Activated CD4-positive, alpha-beta memory T cell treated with anti-CD3 and anti-CD28 coated beads for 36 hours (primary cell): ENCODE measurements at places on chromosomes 6 and 20.

DNA sequence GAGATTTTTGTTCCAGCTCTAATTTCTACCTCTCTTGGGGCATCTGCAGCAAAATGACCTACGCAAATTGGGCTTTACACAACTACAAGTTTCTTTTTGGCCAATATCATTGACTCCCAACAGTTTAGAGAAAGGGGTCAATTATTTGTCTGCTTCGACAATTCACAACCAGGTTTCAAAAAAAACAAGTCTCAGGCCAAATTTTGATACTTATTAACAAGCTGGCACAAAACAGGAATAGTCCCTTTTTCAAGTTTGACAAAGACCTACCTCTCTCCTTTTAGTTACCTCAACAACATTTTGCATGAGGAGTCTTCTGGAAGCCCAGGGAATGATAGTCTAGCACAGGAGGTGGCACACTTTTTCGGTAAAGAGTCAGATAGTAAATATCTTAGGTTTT is 97.9 kb upstream of the TSHZ2 start:
- DNase-seq, result no peak

GRCh38 chr6:132227904-132228303 is 173.4 kb downstream of the MOXD1 start:
- DNase-seq, result no peak

DNA sequence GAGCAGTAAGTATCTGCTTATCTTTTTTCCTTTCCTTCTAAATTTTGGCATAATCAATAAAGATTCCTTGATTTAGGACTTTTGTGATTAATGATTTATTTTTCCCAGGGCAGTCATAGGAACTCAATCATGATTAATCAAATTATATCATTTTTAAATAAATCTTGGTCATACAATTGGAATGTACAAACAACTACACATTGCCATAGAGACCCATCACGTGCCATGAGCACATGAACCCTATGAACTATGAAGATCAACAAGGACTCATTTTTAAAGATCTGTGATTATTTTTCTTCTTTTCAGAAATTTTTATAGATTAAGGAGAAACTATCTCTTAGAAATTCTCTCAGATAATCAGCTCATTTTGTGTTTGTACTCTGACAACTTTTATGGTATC is 622.4 kb downstream of the BCKDHB start:
- no peak for DNase-seq

GRCh38 chr6:131950767-131951575 is at the start of gene CCN2:
TSS of gene CCN2 (minus strand) at chr6:131951372. CDS start at chr6:131951172, 200 bp downstream.
- peak; percentile 11 for DNase-seq

DNA sequence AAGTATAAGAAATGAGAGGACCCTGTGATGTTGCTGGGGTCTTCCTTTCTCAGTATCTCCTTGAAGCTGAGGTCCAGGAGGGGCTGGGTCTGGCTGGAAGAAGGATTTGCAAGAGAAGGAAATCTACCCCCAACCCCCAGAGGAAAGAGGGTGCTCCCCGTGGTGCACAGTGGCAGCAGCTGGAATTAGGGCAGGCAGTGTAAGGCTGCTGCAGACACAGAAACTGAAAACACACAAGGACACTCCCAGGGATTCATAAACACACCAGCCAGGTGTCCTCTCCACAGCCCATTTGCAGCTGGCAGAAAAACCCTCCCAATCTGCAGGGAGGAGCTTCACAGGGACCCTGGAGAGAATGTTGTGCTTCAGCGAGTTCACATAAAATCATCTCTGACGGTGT is 297.2 kb downstream of the CDH26 start:
- no peak for DNase-seq

GRCh38 chr6:41659935-41660334 is 21.7 kb downstream of the MDFI start:
- DNase-seq, result no peak

DNA sequence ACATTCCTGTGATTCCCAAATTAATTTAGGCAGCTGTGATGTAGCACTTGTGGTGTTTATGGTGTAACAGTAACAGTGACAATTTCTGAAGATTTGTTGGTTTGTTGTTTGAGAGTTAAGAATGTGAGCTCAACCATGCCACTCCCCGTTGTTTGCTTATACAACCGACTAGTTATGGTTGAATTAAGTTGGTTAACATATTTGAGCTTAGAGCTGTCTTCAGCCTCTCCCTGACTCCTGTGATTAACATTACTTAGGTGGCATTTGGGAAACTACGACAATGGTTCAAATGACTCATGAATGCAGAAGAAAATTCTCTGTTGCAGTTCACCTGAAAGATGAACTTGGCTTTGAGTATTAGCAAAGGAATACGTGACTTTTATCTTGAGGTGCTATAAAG is 35.9 kb upstream of the PRL start:
- no peak for DNase-seq

GRCh38 chr20:16477632-16478031 is 95.6 kb downstream of the KIF16B start:
- no peak for DNase-seq

DNA sequence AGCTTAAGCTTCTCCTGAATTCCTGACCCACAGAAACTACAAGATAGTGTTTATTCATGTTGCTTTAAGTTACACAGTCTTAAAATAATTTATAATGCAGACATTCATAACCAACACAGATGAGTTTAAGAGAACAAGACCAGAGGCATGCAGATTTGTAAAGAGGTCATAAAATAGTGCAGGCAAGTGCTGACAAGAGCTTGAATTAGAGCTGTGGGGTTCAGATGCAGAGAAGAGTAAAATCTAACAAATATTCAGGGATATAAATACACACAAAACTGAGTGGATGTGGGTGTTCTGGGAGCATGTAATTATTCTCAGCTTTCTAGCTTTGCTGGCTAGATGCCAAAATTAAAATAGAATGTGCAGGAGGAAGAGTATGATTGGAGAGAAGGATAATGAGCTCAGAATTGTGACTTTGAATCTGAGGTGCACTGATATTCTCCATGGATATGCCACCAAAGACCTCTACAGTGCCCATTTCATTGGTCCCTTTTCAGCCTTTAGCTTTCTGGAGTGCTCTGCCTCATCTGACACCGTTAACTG is 291.9 kb upstream of the SGK1 start:
- DNase-seq, result no peak

DNA sequence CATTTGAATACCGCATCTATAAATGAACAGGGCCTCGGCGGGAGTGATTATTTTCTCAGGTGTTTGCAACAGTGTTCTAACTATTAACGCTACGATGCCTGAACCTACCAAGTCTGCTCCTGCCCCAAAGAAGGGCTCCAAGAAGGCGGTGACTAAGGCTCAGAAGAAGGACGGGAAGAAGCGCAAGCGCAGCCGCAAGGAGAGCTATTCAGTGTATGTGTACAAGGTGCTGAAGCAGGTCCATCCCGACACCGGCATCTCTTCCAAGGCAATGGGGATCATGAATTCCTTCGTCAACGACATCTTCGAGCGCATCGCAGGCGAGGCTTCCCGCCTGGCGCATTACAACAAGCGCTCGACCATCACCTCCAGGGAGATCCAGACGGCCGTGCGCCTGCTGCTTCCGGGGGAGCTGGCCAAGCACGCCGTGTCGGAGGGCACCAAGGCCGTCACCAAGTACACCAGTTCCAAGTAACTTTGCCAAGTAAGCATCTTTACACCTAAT is 70.9 kb downstream of the HFE start:
- DNase-seq, result peak; percentile 92

DNA sequence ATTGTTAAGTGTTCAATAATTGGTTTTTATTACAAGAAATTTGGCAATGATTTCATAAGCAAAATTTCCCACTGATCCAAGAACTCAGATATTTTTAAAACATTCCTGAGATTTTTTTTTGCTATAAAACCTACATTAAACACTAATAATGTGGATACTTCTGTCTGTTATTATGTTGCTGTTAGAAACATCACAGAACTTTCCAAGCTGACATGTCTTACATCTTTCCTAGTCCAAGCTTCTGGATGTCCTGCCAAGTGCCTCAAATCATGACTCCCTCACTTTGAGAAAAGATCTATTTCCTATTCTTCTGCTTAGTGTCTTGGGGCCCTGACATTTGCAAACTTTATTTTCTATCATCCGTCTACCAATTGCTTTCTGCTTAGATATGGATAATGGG is 110.8 kb downstream of the RFPL4B start:
- DNase-seq, result no peak

GRCh38 chr6:133761706-133762105 is 127.2 kb upstream of the TCF21 start:
- DNase-seq, result no peak

- DNase-seq, result no peak
Measured at GRCh38 chr6:156645097-156645496, 132.1 kb upstream of the ARID1B start.

DNA sequence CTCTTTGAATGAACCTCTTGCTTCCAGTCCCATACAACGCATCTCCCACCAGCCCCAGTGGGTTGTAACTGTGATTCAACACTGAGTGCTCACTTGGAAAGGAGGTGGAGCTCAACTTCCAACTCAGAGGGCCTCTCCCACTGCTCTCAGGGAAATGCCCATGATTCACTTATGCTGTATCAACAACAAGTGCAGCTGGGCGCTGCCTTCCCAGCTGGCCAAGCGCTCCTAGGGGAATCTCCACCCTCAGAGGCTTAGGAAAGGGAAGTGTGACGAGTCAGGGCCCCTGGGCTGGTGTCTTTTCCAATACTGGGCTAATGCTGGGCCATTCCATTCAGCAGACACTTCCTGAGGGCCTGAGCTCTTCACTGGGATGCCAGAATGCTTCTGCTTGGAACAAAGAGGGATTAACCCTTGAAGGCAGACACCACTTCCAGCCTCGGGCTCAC is 8.1 kb upstream of the OCSTAMP start:
- DNase-seq, result peak; percentile 84

DNA sequence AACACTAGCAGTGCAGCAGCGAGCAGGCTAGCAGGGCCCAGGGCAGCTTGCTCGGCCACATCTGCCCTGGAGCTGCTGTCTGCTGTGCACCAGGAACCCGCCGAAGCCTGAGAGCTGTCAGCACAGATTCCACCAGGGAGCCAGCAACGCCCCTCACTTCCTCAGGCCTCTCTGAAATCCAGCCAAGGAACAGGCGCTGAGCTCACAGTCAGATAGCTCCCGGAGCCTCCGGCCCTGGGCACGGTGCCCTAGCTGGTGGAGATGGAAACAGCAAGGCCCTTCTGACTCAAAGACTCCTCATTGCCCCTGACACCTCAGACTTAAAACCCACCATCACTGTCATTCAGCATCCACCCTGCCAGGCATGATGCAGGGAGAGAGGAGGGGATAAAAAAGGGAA is 839.4 kb downstream of the MAFB start:
- no peak for DNase-seq

GRCh38 chr6:137136065-137136464 is 37.4 kb downstream of the IL22RA2 start:
- DNase-seq, result no peak

DNA sequence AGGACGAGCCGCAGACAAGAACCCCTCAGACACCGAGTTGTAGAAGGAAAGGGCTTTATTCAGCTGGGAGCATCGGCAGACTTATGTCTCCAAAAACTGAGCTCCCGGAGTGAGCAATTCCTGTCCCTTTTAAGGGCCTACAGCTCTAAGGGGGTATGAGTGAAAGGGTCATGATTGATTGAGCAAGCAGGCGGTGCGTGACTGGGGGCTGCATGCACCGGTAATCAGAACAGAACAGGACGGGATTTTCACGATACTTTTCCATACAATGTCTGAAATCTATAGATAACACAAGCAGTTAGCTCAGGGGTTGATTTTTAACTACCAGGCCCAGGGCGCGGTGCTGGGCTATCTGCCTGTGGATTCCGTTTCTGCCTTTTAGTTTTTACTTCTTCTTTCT is 226.4 kb upstream of the PLCB4 start:
- no peak for DNase-seq

GRCh38 chr6:32244946-32245398 is 21.1 kb upstream of the NOTCH4 start:
- peak; percentile 74 for DNase-seq

GRCh38 chr6:107156617-107157016 is 41.3 kb upstream of the BEND3 start:
- DNase-seq, result no peak

- no peak for DNase-seq
Measured at GRCh38 chr6:122476131-122476530, 4.5 kb upstream of the SERINC1 start.

GRCh38 chr6:161804838-161805237 is 531.0 kb upstream of the AGPAT4 start:
- no peak for DNase-seq

GRCh38 chr6:134456226-134456625 is 138.3 kb upstream of the SGK1 start:
- DNase-seq, result no peak

DNA sequence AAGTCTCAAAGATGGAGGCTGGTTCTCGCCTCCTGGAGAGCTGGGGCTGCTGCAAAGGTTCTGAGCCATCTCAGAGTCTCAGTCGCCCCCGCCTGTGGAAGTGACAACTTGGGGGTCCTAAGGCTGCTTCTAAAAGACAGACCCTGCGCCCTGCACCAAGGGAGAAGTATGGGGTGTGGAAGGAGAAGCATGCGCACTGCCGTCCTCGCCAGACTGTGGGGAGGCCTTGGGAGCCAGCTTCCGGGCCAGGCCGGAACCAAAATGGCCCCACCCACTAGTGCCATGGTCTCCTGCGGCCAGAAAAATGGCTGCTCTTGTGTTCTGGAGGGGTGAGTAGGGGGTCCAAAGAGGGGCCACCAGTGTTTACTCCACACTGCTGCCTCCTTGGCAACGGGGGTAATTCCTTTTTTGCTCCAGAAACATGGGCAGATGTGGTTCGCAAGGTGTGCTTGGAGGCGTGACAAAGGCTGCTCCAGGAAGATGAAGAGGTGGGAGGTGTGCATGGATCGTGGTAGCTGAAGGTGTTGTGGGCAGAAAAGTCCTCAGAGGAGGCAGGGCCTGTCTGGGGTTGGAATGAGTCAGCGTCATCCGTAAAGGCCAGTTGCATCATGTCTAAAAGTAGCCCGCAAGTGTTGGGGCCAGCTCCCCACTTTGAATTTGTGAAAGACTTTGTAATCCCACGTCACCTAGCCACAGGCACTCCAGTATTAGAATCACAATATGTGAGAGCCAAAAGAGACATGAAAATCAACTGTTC is 329.8 kb upstream of the SOX4 start:
- peak; percentile 34 for DNase-seq

DNA sequence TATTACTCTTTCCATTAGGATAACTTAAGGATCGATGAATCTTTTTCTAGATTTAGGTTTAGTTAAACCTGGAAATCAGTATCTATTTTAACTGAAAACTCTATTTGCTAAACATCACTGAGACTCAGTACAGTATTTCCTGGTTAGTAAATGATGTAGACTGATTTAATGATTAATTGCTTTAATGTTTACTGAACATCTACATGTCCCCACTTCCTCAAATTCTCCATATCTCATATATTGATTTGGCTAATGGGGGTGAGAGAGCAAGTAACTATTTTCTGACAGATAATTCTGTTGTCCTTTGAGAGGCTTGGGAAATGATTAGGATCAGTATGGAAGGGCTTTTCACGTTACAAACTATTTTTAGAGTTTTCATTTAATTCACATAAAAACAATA is 10.3 kb downstream of the MKKS start:
- no peak for DNase-seq

GRCh38 chr6:111087871-111088667 is 766 bp downstream of the SLC16A10 start:
- peak; percentile 77 for DNase-seq

DNA sequence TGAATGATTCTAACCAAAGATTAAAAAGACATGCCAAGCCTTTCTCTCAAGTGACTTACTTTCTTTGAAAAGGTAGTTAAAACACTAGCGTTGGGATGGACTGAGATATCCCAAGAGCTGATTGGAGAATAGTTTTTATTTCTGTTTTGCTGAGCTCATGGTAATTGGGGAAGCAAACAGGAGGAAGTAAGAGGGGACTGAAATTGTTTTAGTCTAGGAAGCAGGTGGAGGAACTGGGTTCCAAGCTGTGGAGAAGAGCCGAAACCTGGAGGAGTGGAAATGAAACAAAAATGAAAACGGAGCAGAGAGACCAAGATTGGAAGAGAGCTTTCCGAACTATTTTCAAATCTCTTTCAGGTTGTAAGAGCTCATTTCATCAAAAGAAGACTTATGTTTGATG is 59.9 kb upstream of the TENT5A start:
- DNase-seq, result no peak
